ENCODE measurements at places on chromosomes 12 and 14.

- no peak for DNase-seq
Measured at GRCh38 chr12:38744041-38744440, 161.3 kb downstream of the CPNE8 start.

DNA sequence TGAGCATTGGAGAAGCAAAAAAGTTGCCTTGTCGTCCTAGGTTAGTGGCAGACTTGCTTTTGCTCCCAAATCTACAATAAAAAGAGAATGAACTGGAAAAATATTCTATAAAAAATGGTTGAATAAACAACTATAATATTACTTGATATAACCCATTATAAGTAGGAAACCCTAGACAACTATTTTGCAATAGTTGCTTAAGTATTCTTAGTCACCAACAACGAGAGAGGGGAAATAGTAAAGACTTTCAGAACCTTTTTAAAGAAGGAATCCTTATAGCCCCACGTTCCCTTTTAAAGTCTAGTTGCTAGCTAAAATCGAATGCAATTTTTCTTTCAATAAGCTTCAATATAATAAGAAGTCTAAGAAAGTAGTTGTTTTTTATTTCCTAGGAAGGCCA lies 17.5 kb downstream of the AQP6 start:
- DNase-seq = no peak

- DNase-seq = no peak
Measured at GRCh38 chr12:79191391-79191790, 326.8 kb downstream of the SYT1 start.

- DNase-seq = peak; percentile 7
Measured at GRCh38 chr12:120399531-120399930, 30.6 kb upstream of the MSI1 start.

GRCh38 chr14:88299865-88300530 lies 23.1 kb downstream of the KCNK10 start:
- DNase-seq = no peak

DNA sequence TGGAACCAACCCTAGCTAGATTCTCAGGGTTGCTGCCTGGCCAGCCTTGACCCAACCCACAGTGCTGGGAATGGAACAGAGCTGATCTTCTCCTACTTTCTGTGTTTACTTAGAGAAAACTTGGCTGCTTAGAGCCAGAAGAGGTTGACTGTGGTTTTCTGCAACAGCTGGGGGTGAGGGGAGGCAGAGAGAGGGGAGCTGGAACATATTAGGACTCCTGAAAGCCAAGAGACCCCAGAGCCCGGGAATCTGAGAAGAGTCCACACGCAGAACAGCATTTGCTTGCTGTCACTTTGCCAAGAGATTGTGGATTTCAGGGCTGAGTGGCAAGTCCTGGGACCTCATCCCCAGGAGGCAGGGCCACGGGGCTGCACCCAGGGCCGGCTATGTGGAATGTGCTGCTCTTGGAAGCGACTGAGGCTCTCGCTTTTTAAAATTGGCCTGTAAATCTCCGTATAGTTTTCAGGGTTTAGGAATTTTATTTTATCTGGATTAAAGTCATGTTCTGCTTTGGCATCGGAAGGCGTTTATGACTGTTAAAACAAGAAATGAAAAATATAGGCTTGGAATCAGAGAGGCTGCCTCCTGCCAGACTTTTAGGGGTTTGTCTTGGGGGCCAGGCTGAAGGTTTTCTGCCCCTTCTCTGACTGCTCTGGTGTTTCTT lies 22.3 kb upstream of the MED13L start:
- no peak for DNase-seq

DNA sequence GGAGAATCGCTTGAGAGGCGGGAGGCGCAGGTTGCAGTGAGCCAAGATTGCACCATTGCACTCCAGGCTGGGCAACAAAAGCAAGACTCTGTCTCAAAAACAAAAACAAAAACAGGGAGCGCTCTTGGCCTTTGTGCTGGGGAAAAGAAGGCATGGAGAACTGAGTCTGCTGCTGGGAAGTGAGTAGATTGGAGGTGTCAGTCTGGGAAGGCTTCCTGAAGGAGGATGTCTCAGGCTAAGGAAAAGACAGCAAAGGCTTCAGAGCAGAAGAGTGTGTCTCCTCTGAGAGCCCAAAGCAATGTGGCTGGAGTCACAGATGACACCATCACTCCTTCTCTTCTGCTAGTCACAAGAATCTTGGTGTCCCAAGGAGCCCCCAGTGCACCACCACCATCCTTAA lies 21.0 kb upstream of the KRT18 start:
- DNase-seq = no peak

DNA sequence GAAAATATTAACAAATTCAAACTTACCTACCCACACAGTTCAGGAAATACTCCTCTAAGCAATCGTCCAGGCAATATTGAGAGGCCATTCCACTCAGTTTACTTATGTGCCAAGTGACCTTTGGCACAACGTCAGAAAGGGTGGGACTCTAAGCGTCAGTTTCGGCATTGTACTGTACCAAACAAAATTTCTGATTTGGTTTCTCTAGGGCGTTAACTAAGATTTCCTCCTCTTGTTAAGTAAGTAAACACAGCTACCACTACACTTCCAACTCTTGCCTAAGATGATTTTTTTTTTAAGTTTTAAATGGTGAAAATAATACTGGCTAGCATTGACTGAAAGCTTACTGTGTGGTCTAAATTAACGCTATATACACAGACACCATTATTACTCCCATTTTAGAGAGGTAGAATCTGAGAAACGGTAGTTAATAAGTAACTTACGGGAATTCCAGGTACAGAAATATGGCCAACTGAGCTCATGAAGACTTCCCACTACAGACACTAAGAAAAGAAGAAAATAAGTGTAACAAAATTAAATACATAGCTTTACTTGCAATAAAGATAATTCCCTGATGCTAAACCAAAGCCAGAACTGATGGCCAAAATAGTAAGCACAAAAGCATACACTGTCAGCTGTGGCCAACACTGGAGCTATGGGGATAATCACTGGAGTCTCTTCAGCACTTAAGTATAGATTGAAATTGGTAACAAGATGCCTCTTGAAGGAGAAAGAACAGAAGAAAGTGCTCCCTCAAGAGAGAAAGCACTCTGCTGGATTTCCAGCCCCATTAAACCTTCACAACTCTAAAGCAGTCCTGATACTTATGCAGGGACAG lies 76.1 kb downstream of the EPS8 start:
- no peak for DNase-seq

GRCh38 chr14:79643132-79643531 lies 568.2 kb downstream of the DIO2 start:
- DNase-seq = no peak

GRCh38 chr12:94418517-94418916 lies 41.1 kb downstream of the CEP83 start:
- DNase-seq = no peak

DNA sequence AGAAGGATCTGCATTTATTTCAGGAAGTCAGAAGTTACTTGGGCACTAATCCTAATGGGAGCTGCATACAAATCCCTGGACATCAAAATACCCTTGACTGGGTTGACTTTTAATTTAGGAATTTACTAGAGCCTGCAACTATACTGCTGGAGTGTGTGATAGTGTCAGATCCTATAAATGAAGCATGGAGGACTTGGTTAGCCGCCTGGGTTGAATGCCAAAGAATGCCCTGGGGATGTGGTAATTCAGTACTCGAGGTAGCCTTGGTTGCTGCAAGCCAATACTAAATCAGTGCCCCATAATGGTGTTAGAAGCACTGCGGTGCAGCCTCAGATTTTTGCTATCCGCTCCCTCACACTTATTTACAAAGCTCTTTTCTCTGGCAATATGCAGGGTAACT lies 184.9 kb downstream of the CAPZA3 start:
- no peak for DNase-seq

DNA sequence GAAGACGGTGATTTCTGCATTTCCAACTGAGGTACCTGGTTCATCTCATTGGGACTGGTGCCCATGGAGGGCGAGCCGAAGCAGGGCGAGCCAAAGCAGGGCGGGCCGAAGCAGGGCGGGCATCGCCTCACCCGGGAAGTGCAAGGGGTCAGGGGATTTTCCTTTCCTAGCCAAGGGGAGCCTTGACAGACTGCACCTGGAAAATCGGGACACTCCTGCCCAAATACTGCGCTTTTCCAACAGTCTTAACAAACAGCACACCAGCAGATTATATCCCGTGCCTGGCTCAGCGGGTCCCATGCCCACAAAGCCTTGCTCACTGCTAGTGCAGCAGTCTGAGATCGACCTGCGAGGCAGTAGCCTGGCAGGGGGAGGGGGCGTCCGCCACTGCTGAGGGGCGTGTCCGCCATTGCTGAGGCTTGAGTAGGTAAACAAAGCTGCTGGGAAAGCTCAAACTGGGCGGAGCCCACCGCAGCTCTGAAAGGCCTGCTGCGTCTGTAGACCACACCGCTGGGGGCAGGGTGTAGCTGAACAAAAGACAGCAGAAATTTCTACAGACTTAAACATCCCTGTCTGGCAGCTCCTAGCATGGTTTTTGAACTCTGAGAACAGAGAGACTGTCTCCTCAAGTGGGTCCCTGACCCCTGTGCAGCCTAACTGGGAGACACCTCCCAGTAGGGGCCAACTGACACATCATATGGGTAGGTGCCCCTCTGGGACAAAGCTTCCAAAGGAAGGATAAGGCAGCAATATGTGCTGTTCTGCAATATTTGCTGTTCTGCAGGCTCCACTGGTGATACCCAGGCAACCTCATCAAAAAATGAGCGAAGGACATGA lies 77.2 kb downstream of the BAZ1A start:
- no peak for DNase-seq

- DNase-seq = no peak
Measured at GRCh38 chr12:124028555-124028925, 55.5 kb downstream of the ZNF664 start.

GRCh38 chr12:32284561-32284960 lies 114.8 kb upstream of the FGD4 start:
- DNase-seq = no peak

DNA sequence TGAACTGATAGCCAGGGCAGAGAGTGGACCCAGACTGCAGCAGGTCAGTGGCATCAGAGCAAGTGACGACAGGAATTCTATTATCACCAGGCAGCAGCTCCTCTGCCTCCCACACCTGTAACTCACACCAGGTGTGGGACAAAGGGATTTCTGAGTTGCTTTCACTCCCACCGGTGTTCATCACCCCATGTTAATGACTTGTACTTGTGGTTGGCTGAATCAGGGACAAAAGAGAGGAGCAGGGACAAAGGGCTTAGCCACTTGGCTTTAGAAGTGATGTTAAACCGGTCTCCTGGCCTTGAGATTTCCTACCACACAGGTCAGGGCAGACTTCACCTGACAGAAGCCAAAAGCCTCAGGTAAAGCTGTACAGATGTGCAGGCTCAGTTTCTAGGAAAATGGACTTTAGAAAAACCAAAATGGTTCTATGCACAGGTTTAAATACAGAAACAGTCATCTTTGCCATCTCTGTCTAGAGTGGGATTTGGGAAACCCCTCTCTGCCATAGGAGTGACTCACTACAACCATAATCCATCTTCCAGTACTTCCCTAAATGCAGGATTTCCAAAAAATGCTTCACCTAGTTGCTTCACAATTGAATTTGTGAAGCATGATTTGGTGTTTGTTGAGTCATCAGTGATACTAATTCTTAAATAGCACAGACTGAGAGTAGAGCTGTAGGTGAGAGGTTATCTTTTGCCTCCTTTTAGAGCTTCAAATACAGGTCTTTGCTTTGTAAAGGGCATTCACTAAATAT lies 158.5 kb downstream of the PRKCH start:
- DNase-seq = no peak

DNA sequence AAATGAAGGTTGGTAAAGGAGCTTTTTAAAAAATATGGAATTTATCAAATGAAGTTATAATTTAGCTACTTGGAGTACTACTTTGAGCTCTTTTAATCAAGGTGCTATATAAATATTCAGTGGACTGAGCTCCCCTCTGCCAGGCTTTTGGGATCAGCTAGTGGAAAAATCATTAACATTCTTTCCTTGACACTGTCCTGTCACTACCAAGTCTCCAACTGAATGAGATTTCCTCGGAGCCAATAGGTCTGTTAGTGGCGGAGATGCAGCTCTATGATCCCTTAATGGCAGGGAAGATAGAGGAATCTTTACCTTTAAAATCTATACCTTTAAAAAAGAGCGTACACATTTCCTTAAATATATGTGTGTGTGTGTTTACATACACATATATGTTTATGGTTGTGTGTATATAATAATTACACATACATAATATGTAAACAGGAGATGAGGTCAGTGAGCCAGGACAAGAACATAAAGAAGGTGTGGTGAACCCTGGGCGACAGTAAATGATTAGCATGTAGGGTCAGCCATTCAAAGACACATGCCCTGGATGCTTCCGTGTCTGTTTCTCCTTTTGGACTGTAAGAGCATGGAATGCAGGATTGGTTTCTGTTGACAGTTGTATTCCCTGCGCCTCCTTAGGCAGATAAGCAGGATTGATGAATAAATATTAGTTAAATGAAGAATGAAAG lies 47.7 kb upstream of the ATP2A2 start:
- DNase-seq = no peak

- DNase-seq = no peak
Measured at GRCh38 chr12:124586756-124587155, 19.3 kb upstream of the NCOR2 start.

- no peak for DNase-seq
Measured at GRCh38 chr14:84442521-84442920, 1087.4 kb upstream of the FLRT2 start.

GRCh38 chr12:88750867-88751543 lies 170.7 kb upstream of the KITLG start:
- DNase-seq = no peak

DNA sequence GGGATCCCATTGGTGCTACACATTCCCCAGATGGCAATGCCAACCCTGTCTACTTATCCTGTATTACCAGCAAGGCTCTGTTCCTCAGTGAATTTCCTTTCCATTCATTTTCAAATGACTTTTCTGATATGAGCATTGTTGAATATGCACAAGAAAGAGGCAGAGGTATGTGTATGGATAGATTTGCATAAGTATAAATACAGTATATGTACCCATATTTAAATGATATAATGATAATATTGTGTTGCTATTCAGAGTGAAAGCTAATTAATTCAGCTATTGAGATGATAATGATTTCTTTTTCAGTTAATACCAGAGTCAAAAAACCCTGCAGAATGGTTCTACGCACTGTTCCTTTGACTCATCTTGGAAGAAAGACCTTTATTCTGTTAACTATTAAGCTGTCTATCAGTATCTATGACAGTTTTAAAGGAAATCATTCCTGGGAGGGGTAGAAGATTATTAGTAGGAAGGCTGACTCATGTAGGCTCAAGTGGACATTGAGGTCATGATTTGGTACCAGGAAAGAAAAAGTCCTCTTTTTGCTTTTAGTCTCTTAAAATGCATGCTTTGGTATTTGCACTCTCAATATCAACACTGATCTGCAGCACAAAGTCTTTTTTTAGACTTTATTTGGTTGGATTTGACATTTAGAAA lies 44.9 kb upstream of the GAS2L3 start:
- DNase-seq = no peak

GRCh38 chr12:101855364-101855884 lies 22.0 kb upstream of the DRAM1 start:
- no peak for DNase-seq

GRCh38 chr14:85057221-85057620 lies 472.7 kb upstream of the FLRT2 start:
- DNase-seq = no peak

DNA sequence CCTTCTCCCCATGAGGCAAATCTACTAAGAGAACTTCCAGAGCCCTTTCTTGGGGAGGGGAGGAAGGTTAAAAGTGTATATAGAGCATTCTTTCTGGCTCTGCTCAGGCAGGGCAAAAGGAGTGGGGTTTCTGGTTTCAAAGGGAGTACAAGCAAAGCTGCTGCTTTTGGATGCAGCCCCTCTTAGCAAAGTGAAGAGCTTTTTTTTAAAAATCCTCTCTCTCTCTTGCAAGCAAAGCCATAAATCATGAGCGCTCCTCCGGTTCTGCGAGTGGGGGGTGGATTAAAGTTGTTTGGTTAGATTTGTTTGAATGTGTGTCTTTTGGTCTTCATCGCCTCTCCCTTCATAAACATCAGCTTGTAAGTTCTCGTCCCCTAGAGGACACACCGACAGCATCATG lies 546.6 kb upstream of the TBX3 start:
- DNase-seq = no peak
